Activated CD8-positive, alpha-beta memory T cell treated with anti-CD3 and anti-CD28 coated beads, Interleukin-2, amount 10 ng/mL, durations not matched to agents 7 days and 5 days (primary cell): ENCODE measurements at places on chromosomes 1 and 21.

GRCh38 chr1:154145986-154146385, 8.9 kb downstream of the NUP210L start:
- DNase-seq: no peak

DNA sequence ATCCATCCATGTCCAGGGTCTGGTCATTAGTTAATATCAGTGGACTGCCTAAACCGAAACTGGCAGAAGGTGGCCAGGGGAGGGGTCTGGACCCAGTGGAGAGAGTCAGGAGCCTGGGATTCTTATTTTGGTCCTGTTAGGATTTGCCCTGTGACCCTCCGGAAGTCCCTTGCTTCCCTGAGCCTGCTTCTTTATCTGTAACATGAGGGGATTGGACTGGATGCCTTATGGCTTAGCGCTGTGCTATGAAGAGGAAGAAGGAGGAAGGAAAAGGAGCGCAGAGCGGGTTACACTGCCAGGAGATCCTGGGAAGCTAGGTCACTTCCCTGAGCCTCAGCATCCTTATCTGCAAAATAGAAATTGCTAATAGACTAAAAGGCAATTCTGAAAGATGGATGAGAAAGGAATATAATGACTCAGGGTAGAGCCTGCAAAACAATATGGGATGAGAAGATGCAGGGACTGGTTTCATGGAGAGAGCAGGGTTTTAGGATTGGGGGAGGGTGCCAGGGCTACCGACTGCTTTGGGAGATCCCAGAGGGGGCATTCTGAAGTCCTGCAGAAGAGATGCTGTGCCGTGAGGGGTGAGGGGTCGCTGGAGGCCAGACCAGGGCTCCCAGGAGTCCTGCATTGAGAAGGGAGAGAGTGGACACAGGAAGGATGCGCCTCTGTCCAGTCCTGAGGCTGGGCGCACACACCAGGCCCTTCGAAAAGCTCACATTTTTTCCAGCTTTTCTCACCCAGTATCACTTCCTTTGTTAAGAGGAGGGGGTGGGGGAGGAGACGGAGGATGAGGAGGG, 460 bp upstream of the ADORA1 start:
- DNase-seq: peak; percentile 27

GRCh38 chr1:14733048-14733778, 134.7 kb downstream of the KAZN start:
- DNase-seq: no peak

GRCh38 chr1:174704300-174704699, 256.5 kb downstream of the GPR52 start:
- DNase-seq: no peak

DNA sequence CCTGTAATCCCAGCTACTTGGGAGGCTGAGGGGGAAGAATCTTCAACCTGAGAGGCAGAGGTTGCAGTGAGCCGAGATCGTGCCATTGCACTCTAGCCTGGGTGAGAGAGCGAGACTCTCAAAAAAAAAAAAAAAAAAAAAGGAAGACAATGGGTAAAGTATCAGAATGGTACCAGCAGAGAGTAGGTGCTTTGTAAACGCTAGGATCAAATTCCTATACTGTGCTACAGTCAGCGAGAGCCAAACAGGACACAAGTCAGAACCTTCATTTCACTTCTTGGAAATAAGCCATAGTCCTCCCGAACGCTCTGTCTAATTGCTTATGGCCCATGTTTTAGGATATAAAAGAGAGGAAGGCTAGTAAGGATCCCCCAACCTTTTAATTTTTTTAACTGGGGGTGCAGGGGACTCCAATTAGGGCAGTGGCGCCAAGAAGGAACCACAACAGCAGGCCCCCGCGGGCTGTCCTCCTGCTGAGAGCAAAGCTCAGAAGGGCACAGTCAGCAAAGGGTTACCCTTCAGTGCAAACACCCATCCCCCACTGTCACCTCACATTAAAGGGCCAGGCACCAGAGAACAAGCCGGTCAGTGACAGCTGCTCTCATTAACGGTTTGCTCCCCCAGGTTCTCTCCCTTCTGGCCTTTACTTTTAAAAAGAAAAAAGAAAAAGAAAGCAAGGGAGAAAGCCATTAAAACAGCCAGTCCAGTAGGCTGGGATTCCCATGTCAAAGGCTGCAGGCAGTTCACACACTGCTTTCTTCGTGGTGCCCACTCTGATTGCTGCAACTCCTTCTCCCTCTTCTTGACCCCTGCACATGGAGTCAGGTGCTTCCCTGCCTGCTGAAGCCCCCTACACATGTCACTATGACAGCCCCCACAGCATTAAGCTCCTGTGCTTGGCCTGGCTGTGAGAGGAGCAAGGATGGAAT, 69.4 kb downstream of the PLPP3 start:
- DNase-seq: no peak
